Cortex of kidney (tissue), 1 donor: ENCODE measurements at places on chromosomes 7 and 10.

- DNase-seq, result no peak
Measured at GRCh38 chr10:97517778-97518300, 19.1 kb downstream of the UBTD1 start.

- DNase-seq, result no peak
Measured at GRCh38 chr10:43322769-43323168, 48.7 kb upstream of the FXYD4 start.

DNA sequence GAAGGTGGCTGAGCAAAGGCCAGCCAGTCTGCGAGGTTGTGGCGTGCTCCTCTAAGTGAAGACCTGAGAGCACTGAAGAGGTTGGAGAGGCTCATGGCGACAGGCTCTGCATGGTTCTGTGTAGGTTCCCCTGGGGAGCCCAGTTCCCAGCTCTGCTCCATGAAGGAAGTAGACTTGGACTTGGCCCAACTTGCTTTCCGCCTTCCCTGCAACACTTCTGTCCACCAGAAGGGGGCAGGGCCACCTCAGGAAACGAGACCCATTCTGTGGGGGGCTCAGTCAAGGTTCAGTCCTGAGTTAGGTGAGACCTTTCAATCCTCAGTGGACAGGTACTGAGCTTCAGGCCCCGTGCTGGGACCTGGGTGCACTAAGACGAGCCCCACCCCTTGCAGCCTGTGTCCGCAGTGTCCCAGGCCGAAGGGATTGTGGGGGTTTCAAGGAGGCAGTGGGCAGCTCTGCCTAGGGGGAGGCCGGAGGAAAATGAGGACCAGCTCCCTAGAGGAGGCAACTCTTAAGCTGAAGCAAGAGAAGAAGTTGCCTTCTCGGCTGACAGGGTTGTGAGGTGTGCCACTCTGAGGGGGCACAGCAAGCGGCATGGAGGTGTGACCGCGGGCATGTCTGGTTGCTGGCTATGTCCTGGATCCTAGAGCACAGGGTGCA, 15.0 kb upstream of the PCBD1 start:
- no peak for DNase-seq

GRCh38 chr7:2710901-2711551, 23.0 kb downstream of the AMZ1 start:
- no peak for DNase-seq

GRCh38 chr7:105782391-105783042, 93.9 kb downstream of the ATXN7L1 start:
- DNase-seq, result no peak

DNA sequence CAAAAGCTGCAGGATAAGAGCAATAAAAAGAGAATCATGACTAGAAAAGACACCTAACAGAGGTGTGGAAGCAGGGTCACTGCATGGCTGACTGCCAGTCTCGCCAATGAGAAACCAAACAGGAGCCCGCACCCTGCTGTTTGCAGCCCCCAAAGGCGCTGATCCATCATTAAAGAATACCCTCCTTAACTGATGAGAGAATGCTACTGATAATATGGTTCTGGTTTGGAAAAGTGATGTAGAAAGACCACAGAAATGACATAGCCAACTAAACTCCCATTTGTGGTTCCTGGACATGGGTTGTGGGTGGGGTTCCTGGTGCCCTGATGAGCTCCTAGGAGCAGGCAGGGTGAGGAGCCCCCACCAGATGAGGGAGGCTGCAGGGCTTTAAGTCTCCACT, 207.4 kb downstream of the TNS3 start:
- no peak for DNase-seq

DNA sequence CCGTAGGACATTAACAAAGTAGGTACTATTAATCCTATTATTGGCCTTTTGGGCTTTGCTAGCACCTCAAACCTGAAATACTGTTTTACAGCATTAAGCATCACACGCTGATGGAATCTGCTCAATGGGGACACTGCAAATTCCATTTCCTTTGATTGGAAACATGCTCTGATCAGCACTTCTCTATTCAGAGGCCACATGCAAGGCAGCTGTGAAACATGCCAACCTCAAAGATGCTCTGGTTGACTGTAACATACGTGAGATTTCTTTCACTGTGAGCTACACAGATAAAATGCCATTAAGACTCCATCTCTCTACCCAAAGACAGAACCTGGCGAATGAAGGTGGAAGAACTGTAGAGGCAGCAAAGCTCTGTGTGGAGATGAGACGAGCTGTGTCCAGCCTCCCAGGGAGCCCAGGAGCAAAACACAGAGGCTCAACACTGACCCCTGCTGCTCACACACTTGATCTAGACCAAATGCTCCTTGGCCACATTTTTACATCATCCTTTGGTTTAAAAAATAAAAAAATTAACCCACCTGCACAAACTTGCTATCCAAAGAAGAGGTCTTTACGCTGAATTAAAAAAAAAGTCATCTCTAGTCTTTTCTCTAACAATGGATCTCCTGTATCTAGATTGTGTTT, 8.0 kb downstream of the RSU1 start:
- no peak for DNase-seq

DNA sequence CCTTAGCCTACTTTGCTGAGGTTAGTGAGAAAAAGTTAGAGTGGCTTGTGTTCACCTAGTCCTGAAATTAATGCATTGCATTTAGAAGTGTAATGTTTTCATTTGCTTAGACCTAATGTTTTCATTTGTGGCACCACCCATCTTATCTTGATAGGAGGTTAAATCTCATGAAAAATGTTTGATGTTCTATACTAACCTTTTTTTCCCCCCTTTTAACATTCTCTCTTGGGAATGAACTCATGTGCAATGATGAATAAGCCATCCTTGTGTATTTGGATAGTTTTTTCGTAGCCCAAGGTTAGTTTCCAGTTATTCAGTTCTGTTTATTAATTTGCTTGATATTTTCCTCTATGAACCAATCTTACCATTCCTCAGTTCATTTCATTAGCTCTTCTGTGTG, 2.8 kb downstream of the FHIP2A start:
- DNase-seq, result no peak

GRCh38 chr10:102413053-102413705, 5.4 kb downstream of the PSD start:
- DNase-seq, result no peak

- no peak for DNase-seq
Measured at GRCh38 chr7:145718129-145718528, 398.5 kb upstream of the CNTNAP2 start.

DNA sequence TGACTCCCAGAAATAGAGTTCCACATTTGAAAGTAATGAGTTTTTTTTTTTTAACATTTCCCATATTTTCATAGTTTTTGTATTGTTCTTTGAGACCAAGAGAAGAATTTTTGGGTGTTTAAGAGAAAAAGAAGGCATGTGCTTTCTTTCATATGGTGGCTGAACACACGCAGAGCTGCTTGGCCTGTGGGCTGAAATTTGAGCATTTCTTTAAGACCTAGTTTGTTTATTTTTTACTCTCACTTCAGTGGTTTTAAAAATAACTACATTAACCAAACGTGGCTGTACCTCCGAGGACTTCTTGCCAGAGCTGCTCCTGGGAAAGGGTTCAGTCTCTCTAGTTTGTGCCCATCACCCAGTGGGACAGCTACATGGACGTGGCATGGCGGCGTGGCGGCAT, 58.3 kb downstream of the INPP5A start:
- DNase-seq, result no peak

DNA sequence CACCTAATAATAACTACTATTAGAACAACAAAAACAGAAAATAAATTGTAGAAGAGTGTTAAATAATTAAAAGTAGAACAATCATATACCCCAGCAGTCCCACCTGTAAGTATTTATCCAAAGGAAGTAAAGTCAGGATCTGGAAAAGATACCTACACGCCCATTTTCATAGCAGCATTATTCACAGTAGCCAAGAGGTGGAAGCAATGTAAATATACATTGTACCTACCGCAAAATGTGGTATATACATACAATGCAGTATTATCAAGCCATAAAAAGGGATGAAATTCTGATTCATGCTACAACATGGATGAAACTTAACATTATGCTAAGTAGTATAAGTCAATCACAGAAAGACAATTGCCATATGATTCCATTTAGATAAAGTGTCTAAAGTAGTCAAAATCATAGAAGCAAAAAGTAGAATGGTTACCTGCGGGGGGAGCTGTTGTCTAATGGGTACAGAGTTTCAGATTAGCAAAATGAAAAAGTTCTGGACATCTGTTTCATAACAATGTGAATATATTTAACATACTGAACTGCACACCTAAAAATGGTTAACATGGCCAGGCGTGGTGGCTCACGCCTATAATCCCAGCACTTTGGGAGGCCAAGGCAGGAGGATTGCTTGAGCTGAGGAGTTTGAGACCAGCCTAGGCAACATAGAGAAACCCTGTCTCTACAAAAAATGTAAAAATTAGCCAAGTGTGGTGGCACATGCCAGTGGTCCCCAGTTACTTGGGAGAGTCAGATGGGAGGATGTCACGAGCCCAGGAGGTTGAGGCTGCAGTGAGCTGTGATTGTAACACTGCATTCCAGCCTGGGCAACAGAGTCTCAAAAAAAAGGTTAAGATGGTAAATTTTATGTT, 6.0 kb upstream of the TMED4 start:
- DNase-seq, result no peak

- DNase-seq, result no peak
Measured at GRCh38 chr10:84863675-84864074, 535.3 kb downstream of the CCSER2 start.

GRCh38 chr7:5462216-5462615, 38.6 kb upstream of the TNRC18 start:
- DNase-seq, result no peak

- no peak for DNase-seq
Measured at GRCh38 chr10:124622158-124622557, 122.0 kb downstream of the FAM53B start.

GRCh38 chr10:1551636-1552338, 185.5 kb downstream of the ADARB2 start:
- no peak for DNase-seq

- DNase-seq, result no peak
Measured at GRCh38 chr7:5997210-5997808, 11.5 kb downstream of the PMS2 start.

GRCh38 chr7:104552102-104552501, 223.7 kb downstream of the LHFPL3 start:
- DNase-seq, result no peak

GRCh38 chr7:91491868-91492267, 227.6 kb downstream of the FZD1 start:
- DNase-seq, result no peak

DNA sequence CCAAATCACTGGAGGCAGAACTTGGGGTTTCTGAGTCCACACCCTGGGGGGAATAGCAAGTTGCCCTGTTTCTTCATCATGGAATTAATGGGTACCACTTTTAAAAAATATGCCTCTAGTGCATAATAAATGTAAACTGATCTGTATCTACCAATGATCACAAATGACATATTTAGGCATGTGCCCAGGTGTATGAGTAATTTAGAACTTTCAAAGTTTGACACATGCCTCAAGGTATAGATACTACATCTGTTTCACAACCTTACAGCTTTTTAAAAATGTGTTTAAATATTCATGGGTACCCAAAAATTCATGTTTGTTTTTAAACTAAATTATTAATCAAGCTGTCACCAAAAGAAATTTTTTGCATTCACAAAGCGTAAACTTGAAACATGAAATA, 226.0 kb downstream of the KIAA1217 start:
- no peak for DNase-seq

DNA sequence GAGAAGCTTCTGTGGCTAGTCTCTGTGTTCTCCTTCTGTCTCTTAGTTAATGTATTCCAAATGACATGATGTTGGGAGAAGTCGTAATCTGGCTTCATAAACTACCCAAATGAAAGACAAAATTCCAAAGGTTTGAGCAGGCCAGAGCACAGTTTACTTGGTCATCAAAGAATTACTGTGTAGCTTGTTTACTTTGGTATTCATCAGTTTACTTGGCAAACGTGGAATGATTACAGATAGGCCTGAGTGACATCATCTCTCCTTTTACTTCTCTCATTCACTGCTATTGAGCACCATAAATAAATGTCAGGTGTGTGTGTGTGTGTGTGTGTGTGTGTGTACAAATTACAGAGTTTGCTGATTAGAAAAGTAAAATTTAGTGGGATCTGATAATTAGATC, 327.3 kb downstream of the PHTF2 start:
- no peak for DNase-seq

DNA sequence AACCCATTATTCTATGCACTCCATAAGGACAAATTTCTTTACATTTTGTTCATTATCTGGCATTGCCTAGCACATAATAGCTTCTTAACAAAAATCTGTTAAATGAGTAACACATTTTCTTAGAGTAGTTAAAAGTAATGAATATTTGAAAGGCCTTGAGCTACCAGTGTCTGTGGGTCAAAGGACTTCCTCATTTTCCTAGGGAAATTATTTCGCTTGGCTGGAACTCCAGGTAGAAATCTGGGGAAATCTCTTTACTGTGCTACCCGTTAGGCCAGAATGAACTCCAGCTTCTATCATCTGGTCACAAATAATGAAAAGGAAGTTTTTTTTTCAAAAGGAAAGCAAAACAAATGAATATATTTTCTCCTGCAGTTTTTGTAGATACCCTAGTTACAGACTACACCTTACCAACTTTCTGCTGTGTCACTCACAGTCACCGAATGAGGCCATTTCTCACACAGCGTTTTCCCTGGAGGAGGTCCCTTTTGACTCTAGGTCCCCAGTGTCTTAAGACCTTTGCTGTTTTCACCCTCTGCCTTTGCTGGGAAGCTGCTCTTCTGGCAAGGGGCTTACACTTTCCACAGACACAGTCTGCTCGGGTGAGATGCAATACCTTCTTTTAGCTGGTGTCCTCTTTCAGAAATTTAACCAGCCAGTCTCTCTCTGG, 1.6 kb downstream of the SAMD9L start:
- no peak for DNase-seq

DNA sequence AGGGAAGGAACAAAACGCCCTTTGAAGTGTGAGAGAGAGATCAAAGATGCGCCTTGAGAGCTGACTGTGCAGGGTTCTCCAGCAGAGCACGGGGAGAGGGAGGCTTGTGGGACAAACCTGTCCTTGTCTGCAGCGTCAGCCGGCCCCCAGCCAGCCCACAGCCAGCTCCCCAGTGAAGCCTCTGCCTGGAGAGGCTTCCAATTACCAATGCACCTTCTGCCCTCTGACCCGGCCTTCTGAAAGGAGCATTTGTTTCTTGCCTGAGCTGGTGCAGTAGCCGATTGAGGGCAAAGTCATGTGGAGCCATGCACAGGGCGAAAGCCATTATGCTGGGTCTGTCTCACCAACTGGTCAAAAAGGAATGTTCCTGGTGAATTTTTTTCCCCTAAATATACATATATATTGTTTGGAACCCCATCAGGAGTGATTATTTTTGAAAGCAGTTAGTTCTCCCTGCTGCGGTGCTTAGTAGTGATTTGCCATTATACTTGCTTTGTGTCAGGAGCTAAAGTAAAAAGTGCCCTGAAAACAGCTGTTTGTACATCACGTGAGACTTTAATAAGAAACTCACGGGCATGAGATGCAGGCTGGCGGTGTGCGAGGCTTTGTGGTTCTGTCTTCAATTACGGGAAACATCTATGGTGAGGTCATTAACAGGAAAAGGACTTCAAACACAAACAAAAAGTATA, 268.6 kb downstream of the KLF6 start:
- no peak for DNase-seq

- DNase-seq, result no peak
Measured at GRCh38 chr7:44104860-44105771, 971 bp downstream of the AEBP1 start.
